ENCODE measurements at places on chromosomes 7 and 10.

- no peak for DNase-seq
Measured at GRCh38 chr10:11161910-11162309, 144.2 kb downstream of the CELF2 start.

DNA sequence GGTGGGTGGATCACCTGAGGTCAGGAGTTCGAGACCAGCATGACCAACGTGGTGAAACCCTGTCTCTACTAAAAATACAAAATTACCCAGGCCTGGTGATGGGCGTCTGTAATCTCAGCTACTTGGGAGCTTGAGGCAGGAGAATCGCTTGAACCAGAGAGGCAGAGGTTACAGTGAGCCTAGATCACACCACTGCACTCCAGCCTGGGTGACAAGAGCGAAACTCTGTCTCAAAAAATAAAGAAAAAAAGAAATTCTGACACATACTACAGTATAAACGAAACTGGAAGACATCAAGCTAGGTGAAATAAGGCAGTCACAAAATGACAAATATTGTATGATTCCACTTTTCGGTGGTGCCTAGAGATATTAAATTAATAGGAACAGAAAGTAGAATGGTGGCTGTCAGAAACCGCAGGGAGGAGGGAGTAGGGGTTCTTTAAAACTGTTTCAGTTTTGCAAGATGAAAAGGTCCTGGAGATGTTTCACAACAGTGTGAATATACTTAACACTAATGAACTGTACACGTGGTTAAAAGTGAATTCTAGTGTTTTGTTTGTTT lies 23.2 kb downstream of the PILRA start:
- DNase-seq = peak; percentile 46

DNA sequence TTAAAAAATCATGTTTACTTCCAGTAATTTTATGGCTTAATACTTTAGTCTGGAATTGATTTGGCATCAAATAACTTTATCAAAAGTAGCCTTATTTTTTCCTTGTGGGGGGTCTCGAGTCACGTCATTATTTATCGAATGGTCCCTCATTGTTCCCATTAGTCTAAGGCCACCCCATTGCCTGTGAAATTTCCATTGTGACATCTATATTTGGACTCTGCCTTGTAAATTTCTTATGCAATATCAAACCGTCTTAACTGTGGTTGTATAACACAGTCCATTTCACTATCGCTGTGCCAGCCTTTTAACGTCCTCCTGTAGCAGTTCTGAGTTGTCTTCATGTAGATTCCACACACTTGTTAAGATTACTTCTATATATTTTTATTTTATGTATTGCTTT lies 103.9 kb upstream of the RET start:
- DNase-seq = peak; percentile 24

GRCh38 chr7:117776224-117776623 lies 97.0 kb downstream of the CTTNBP2 start:
- DNase-seq = no peak

- DNase-seq = no peak
Measured at GRCh38 chr10:76297358-76297757, 865.9 kb downstream of the LRMDA start.

GRCh38 chr7:85061456-85061855 lies 125.4 kb downstream of the SEMA3D start:
- DNase-seq = no peak

- DNase-seq = peak; percentile 80
Measured at GRCh38 chr10:106705681-106706100, 458.8 kb downstream of the SORCS1 start.

DNA sequence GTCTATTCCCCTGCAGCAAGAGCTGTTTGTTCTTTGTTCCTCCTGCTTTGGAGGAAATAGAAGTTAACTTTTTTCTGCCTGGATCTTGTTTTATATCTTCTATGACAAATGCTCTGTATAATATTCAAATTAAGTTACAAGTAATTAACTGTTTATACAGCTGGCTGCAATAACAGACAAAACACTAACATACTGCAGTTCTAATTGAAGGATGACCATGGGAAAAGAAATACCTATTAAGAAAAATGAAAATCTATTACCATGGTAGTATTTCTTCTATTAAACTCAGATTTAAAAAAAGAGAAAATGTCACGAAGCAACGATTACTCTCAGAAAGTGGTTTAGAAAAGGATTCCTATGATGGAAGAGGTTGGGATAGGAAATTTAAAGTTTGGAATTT lies 213.8 kb upstream of the PLXNA4 start:
- DNase-seq = no peak

DNA sequence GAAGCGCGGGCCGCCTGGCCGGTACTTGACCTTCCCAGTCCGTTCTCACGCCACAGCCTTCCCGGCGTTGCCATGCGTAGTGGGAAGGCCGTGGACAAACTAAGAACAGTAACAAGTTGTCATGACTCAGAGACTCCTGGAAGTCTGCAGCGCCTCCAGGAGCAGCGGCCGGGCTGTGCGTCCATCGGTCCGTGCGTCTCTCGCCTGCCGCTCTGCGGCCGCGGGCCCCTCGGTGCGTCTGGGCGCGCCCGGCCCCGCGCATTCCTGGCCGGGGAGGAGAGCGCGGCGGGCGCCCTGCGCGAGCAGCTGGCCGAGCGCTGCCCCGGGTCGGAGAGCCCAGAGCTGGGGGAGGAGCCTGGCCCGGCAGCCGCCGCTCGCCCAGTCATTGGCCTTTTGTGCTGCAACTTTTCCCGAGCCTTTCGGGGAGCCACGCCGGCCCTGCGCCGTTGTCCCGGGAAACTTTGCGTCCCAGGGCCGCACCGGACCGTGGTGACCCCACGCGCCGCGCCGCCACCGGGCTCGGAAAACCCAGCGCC lies 123.7 kb downstream of the TACC2 start:
- peak; percentile 48 for DNase-seq

DNA sequence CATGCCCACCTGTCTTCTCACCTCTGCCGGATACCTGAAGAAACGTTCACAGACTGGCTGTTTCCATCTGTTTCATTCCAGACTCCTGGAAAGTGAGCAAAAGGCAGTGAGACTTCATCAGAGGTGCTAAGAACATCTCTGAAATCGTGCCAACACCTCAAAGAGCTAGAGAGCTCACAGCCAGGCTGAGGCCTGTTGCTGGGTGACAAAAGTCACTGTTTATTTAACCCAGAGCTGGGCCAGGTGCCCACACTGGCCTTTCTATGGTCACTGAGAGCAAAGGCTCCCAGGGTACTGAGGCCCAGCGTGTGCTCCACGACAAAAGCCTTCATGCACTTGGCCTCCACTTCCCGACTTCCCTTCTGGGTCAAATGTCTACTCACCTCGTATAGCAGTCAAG lies 3.7 kb upstream of the NANOS1 start:
- DNase-seq = no peak

GRCh38 chr7:122468945-122469344 lies 164.4 kb upstream of the FEZF1 start:
- no peak for DNase-seq

DNA sequence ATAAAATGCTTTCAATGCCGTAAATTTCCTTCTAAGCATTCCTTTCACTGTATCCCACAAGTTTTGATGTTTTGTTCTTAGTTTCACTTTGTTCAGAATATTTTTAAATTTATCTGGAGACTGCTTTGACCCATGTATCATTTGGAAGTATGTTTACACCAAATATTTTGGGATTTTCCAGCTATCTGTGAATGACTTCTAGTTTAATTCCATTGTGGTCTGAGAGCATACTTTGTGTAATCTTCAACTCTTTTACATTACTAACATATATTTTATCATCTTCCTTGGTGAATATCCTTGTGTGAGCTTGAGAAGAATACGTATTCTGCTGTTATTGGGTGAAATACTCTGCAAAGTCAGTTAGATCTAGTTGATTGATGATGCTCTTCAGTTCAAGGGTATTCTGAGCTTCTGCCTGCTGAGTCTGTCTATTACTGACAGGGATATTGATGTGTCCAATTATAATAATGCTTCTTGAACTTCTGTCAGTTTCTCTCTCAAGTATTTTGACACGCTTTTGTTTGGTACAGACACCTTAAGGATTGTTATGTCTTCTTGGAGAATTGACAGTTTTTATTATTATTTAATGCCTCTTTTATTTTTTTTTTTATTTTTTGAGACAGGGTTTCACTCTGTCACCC lies 31.6 kb downstream of the MKLN1 start:
- no peak for DNase-seq

DNA sequence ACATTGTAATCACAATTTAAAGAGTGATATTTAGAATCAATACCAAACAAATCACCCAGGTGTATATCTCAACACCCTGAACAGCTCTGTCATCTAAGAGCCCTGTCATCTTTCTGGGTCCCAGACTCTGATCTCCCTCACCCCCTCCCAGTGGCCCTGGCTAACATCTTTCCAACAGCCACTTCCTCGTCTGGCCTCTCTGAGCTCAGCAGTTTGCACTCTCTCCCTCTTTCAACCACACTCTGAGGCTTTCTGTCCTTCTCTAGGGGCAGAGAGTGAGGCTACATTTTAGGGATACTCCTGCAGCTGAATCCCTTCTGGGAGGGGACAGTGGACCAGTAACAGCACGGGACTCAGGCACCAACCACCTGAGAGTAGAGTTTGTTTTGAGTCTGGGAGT lies 17.1 kb upstream of the PRRT4 start:
- no peak for DNase-seq

DNA sequence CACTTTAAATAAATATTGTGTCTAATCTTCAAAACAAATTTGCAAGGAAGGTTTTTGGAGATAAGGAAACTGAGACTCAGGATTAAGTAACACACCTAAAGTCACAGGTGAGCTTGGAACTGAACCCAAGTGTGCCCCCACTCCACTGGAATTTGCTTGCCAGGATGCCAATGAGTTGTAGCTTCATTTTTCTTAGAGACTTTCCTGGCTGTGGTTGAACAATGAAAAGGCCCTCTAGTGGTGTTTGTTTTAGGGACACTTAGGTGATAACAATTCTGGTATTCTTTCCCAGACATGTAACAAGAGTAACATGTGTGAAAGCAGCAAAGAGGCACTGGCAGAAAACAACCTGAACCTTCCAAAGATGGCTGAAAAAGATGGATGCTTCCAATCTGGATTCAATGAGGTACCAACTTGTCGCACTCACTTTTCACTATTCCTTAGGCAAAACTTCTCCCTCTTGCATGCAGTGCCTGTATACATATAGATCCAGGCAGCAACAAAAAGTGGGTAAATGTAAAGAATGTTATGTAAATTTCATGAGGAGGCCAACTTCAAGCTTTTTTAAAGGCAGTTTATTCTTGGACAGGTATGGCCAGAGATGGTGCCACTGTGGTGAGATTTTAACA lies 1.5 kb downstream of the IL6 start:
- peak; percentile 75 for DNase-seq

DNA sequence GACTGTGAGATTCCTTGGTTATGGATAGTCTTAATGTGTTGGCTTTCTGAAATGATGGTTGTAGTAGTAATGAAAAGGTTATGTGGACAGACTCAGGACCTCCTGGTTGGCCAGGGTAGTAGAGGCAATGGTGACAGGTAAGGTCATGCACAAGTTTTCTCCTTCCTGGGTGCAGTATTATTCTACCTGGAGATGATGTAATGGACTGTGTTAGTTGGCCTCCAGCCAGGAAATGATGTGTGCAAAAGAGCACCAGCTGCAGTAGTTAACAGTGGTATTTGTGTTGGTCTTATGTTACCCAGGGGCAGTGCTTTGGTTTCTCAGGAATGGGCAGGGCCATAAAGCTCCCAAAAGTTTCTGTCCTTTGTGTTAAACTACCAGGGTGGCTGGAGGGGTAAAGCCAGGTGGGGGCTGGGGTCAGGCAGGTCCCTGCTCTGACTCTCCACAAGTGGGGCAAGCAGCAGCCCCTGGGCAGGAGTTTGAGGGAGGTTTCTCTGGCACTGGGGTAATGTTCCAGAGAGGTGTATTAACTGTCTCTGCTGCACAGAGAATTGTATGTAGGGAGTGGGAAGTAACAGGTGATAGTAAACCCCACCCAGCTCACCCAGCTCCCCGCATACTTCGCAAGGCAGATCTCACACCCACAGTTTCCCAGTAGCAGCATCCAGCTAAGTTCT lies 36.3 kb downstream of the GPR22 start:
- peak; percentile 10 for DNase-seq

GRCh38 chr7:73443548-73444255 lies 10.1 kb downstream of the FZD9 start:
- no peak for DNase-seq

- DNase-seq = peak; percentile 67
Measured at GRCh38 chr10:14601872-14602725, 172.6 kb downstream of the FAM107B start.

DNA sequence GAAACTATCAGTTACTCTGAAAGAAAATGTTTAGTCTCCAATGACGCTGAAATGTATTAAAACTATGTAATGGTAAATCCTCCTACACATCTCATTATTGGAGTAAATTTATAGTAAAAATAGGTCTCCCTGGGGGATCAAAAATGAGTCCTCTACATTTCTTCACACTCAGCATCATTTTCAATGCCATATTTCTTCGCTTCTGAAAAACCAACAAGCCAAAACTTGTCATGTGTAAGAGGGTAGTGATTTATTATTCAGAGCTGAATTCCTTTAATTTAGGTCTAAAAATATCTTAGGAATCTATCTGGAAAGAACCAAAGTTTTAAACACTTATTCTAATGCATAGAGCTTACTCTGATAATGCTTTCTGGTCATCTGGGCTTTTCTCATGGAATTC lies 3.0 kb downstream of the PDK4 start:
- DNase-seq = no peak

DNA sequence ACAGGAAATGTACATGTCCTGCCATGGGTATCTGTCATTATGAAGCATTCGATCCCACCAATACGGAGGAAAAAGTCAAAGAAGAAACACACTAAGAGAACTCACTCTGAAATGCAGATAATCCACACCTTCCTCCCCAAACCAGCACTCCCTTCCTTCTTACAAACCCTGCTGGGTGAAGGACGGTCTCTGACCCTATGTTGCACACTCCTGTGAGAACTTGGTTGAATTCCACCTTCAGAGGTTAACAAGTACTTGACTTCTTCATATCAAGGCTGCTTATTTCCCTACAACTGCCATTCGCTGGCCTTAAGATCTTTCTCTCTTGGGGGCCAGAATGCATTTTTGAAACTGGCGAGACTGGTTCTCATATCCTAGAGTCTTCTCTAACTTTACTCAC lies 16.6 kb downstream of the YWHAG start:
- DNase-seq = no peak

GRCh38 chr7:77913977-77914607 lies 115.5 kb downstream of the PHTF2 start:
- peak; percentile 61 for DNase-seq

GRCh38 chr10:12041766-12042408 lies 722 bp downstream of the UPF2 start:
- DNase-seq = peak; percentile 66

DNA sequence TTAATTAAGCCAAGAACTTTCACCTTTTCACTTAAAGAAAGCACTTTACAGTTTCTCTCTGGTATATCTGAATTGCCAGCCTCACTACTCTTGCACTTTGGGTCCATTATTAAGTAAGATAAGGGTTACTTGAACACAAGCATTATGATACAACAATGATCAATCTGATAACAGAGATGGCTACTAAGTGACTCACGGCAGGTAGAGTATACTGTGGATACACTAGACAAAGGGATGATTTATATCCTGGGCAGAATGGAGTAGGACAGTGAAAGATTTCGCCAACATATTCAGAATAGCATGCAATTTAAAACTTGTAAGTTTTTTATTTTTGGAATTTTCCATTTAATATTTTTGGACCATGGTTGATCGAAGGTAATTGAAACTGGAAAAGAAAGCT lies 34.3 kb upstream of the ITGB8 start:
- no peak for DNase-seq

- DNase-seq = no peak
Measured at GRCh38 chr10:97882142-97883091, 32.8 kb downstream of the GOLGA7B start.

All from hematopoietic multipotent progenitor cell treated with erythropoietin and hydrocortisone succinate and interleukin-3 and kit ligand, for 4 days (in vitro differentiated cells).